ENCODE measurements at places on chromosomes 12 and 14. TPM values are rescaled to one million over a fixed set of nuclear protein-coding genes. Genes with fewer than 3 reads are reported as not detected.

- DNase-seq = no peak
- H3K27ac ChIP-seq = peak overlapping the region; percentile 84
- no peaks in the 10 kb centered on the region for H3K27me3 ChIP-seq
These were observed 86.0 kb downstream of the RFLNA start for GRCh38 chr12:124380796-124381455.

DNA sequence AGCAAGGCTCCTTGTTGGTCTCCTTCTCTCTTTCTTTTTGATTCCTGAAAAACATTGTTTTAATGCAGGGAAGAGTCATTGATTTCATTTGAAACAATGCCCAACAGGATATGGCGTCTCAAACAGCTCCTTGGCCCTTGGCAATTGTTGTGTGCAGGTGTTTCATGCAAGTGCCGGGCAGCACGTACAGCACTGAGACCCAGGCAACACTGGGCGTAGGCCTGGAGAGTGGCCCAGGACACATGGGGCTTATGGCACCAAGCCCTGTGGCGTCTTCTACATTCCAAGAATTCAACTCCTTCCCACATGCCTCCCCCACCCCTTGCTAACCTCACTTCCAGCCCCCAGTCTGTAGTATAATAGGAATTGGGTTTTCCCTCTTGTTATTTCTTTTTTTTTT, 230.4 kb downstream of the SPTSSA start:
- H3K27me3 ChIP-seq = no peaks in the 10 kb centered on the region
- no peaks in the 10 kb centered on the region for H3K4me1 ChIP-seq
- no peak overlapping the region for H3K27ac ChIP-seq

DNA sequence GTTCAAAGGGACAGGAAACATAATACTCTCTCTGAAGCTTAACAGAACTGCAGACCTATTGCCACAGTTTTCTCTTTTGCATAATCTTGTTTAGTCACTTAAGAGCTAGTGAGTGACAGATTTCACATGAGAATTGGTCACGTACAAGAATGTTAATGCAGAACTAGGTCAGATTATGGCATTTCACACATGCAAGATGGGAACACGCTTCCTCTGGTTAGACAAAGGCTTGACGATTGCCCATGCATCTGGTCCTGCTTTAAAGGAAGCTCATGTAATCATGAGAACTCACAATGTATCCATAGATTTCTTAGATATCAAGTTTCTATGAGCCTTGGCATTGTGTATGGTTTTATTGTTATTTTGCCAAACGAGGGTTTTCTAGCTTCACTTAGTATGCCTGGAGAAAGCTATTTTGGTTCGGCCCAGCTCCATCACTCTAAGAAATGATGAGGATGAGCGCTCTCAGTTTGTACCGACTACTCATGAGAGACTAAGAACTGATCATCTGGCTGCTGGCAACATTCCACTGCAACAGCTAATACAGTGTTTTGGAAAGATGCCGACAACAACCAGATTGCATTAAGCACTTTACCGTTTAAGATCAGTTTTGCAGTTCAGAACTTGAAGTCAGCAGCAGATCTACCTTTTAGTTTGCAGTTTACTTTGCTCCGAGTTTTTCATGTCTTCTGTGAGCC, 380.0 kb downstream of the DIO2 start:
- H3K36me3 ChIP-seq = no peaks in the 10 kb centered on the region
- H3K27me3 ChIP-seq = no peaks in the 10 kb centered on the region
- H3K4me1 ChIP-seq = no peaks in the 10 kb centered on the region
- no peak overlapping the region for H3K27ac ChIP-seq
- no peak overlapping the region for H3K4me3 ChIP-seq

DNA sequence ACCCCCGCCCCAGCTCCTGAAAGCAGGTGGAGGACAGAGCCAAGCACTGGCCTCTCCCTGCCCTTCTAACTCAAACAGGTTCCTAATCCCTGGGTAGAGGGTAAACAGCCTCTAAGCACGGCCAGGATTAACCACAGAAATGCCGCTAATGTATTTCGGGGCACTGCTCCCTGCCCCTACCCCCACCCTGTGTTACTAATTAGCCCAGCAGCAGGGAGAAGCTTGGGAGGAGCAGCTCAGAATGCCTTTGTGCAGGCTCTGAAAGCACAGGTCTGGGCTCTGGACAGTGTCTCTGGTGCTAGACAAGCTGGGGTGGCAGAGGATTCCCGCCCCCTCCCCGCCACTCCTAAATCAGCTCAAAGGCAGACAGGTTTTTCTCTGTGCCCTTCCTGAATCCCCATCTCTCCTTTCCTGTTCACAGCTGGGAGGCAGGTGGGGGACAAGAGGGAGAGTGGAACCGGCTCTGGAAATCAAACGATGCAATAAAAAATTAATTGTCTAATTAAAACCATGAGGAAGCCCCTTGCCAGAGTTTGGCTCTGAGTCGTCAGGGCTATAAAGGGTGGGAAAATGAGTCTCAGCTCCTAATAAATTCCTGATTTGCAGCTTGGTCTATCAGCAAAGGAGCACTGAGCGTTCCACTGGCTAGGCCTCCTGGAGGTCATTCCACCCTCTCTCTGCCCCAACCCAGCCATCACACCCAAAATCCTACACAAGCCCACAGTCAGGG, 53.0 kb downstream of the SMUG1 start:
- H3K27ac ChIP-seq = no peak overlapping the region
- no peaks in the 10 kb centered on the region for H3K4me1 ChIP-seq
- no peaks in the 10 kb centered on the region for H3K27me3 ChIP-seq

DNA sequence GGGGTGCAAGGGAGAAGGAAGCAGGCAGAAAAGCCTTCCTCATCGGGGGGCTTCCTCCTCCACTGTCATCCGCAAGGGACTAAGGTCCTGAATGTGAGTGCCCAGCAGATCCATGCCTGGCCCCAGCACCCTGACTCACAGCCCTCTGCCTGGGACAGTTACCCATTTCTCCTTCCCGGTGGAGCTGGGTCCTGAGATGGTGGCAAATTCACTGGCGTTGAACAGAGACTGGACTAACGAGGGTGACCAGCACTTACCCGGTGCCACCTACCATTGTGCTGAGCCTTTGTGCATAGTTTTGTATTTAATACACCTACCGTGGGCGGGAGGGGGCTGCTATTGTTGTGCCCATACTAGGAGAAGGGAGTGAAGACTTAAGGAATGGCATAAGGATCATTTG, 30.9 kb upstream of the PLEKHG6 start:
- no peaks in the 10 kb centered on the region for H3K36me3 ChIP-seq
- peaks cover 24% of the 10 kb centered on the region for H3K4me1 ChIP-seq

DNA sequence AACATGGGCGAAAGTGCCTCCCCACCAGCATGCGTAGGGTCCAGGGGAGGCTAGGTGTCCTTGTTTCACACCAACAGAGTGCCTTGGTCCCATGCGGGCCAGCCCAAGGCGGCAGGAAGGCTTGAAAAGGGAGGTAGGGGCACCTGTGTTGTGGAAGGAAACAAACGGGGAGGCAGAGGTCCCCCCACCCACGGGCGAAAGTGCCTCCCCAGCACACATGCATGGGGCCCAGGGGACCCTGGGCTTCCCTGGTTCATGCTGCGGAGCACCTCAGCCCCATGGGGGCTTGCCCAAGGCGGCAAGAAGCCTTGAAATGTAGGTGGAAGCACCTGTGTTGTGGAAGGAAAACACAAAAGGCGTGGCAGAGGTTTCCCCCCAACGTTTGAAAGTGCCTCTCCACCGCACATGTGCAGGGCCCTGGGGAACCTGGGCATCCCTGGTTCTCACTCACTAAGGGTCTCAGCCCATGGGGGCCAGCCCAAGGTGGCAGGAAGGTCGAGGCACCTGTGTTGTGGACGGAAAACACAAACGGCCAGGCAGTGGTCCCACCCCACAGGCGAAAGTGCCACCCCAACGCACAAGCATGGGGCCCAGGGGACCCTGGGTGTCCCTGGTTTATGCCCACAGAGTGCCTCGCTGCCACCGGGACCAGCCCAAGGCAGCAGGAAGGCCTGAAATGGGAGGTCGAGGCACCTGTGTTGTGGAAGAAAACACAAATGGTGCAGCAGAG, 374.7 kb downstream of the ALG10 start:
- peaks cover 36% of the 10 kb centered on the region for H3K27me3 ChIP-seq
- H3K4me3 ChIP-seq = no peak overlapping the region
- DNase-seq = no peak
- no peaks in the 10 kb centered on the region for H3K36me3 ChIP-seq
- no peak overlapping the region for H3K27ac ChIP-seq

DNA sequence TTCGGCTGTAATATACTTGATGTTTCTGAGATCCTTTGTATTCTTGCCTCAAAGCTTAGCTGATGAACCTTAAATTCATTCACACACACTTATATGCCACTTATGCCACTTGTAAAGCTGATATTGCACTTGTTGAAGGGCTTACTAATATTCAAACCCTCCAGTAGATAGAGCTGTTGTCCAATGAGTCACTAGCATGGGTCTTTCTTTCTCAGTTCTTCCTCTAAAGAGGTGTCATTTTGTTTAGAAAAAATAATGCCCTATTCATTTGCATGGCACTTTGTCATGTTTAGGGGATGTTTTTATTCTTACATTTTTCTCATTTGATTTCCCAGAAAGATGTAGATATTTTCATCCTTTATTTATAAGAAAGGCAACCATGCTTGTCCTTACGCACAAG, 56.4 kb downstream of the MON2 start:
- no peaks in the 10 kb centered on the region for H3K4me1 ChIP-seq
- no peak for DNase-seq
- H3K27me3 ChIP-seq = no peaks in the 10 kb centered on the region
- H3K4me3 ChIP-seq = no peak overlapping the region
- no peaks in the 10 kb centered on the region for H3K36me3 ChIP-seq

GRCh38 chr12:120242275-120242799, 23.2 kb downstream of the PXN start:
- H3K27ac ChIP-seq = peak overlapping the region; percentile 87
- no peak for DNase-seq
- H3K4me1 ChIP-seq = peaks cover 95% of the 10 kb centered on the region
- H3K4me3 ChIP-seq = no peak overlapping the region
- H3K36me3 ChIP-seq = no peaks in the 10 kb centered on the region
- no peaks in the 10 kb centered on the region for H3K27me3 ChIP-seq

- H3K4me1 ChIP-seq = no peaks in the 10 kb centered on the region
- H3K4me3 ChIP-seq = no peak overlapping the region
- H3K36me3 ChIP-seq = no peaks in the 10 kb centered on the region
- H3K27me3 ChIP-seq = no peaks in the 10 kb centered on the region
These were observed 450.3 kb downstream of the RMST start for GRCh38 chr12:97912943-97913342.

GRCh38 chr14:35046751-35047536, 872 bp downstream of the FAM177A1 start:
- H3K27me3 ChIP-seq = no peaks in the 10 kb centered on the region
- peak overlapping the region; percentile 86 for H3K4me3 ChIP-seq
- H3K36me3 ChIP-seq = no peaks in the 10 kb centered on the region

DNA sequence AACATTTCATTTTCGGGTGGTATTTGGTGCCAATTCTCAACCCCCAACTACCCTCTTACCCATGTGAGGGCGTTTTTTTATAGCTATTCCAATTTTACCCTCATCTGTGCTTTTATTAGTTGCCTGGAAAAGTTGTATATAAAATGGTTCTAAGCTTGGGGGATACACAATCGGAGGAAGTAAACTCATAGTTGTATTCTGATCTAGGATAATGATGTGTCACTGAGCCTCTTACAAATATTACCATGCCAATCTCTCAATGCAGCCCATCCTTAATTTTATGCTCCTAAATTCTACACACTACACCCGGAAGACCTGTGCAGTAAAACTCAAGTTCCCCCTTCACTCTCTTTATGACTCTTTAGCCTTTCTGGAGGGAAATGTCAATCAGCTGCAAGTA, 1206.5 kb upstream of the FLRT2 start:
- no peaks in the 10 kb centered on the region for H3K36me3 ChIP-seq
- no peaks in the 10 kb centered on the region for H3K4me1 ChIP-seq
- no peak overlapping the region for H3K27ac ChIP-seq
- H3K27me3 ChIP-seq = no peaks in the 10 kb centered on the region

GRCh38 chr14:68448252-68448902, 344.5 kb downstream of the ZFP36L1 start:
- H3K4me3 ChIP-seq = no peak overlapping the region
- no peak for DNase-seq
- no peaks in the 10 kb centered on the region for H3K4me1 ChIP-seq
- no peak overlapping the region for H3K27ac ChIP-seq
- no peaks in the 10 kb centered on the region for H3K36me3 ChIP-seq

DNA sequence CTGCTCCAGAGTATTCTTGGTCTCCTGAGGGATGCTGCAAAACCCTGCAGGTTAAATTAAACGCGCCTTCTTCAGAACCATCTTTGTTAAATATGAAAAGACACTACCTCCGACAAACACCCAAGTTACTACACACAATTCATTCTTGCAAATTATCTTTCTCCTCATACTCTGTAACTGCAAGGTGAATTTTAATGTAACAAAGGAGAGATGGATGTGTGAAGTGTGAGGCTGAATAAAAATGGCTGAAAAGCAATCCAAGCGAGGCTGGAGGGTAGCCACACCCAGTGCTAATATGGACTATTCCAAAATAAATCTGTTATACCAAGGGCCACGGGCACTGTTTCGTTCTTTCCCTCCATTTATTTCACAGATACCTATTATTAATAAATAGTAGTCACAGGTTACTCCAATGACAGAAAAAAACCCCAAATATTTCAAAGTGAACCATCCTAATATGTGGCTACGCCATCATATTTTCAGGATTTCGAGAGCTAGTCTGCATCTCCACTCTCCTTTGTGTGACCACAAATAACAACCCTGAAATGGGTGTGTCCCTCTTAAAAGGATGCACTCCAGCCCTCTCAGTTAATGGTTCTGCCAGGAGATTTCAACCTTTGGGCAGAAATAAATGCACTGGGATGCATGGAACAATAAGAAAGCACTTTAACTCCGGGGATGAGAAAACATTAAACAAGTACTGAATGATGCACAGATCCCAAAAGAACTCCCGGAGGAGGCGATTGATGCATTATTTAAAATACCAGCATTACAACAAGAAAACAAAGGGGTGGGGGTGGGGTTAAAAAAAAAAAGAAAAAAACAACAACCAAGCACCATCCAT, 53.1 kb upstream of the CCDC175 start:
- no peak overlapping the region for H3K4me3 ChIP-seq
- H3K4me1 ChIP-seq = no peaks in the 10 kb centered on the region
- no peaks in the 10 kb centered on the region for H3K36me3 ChIP-seq
- peaks cover 16% of the 10 kb centered on the region for H3K27me3 ChIP-seq
- no peak for DNase-seq

GRCh38 chr12:58812214-58812613, 108.1 kb downstream of the LRIG3 start:
- H3K36me3 ChIP-seq = no peaks in the 10 kb centered on the region
- no peak overlapping the region for H3K4me3 ChIP-seq
- no peaks in the 10 kb centered on the region for H3K4me1 ChIP-seq
- no peaks in the 10 kb centered on the region for H3K27me3 ChIP-seq
- no peak overlapping the region for H3K27ac ChIP-seq
- no peak for DNase-seq

DNA sequence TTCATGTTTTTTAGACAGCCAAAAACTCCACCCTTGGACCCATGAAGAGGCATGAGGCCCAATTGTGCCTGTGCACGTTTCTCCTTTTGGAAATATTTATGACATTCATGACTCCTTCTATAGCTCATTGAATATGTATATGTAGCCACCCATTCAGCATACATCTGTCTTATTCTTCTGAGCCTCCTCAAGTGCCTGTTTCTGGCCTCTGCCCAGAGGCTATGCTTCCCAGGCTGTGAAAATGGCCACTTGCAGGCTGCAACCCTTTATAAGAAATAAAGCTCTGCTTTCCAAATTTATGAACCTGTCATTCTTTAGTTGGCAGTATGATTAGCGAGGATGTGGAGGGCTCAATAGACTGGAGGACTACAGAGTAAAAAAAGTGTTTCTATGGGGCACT, 35.3 kb downstream of the TSPAN19 start:
- H3K27me3 ChIP-seq = no peaks in the 10 kb centered on the region
- no peak overlapping the region for H3K27ac ChIP-seq
- H3K36me3 ChIP-seq = no peaks in the 10 kb centered on the region
- no peaks in the 10 kb centered on the region for H3K4me1 ChIP-seq

The E2F7 gene
- 13.1 TPM for total RNA-seq

The RND1 gene
- 0.44 TPM for total RNA-seq

The ADAMTS20 gene
- total RNA-seq = not detected

The BHLHE41 gene
- total RNA-seq = 147 TPM

The OTOGL gene
- not detected for total RNA-seq

The C1S gene
- 1.8 TPM for total RNA-seq

The ZBTB42 gene
- total RNA-seq = 16.5 TPM

The PGF gene
- total RNA-seq = 7.3 TPM
